ENCODE measurements at places on chromosomes 2 and 18. TPM values are rescaled to one million over a fixed set of nuclear protein-coding genes. Genes with fewer than 3 reads are reported as not detected.

RAX gene
- total RNA-seq = 0.24 TPM

RGPD6 gene
- 12.5 TPM for total RNA-seq

HOXD8 gene
- not detected for total RNA-seq

SERPINB13 gene
- total RNA-seq = not detected

MOCOS gene
- total RNA-seq = 0.19 TPM

HTR2B gene
- not detected for total RNA-seq

CDC42EP3 gene
- total RNA-seq = 40.9 TPM

CRYGC gene
- total RNA-seq = not detected

NETO1 gene
- total RNA-seq = not detected

POU3F3 gene
- not detected for total RNA-seq

POTEI gene
- not detected for total RNA-seq

ALPP gene
- total RNA-seq = not detected

UPP2 gene
- not detected for total RNA-seq

ASB18 gene
- not detected for total RNA-seq

SCYGR7 gene
- not detected for total RNA-seq

TUBB8B gene
- 0.22 TPM for total RNA-seq
